ENCODE measurements at places on chromosomes 11 and 22.

DNA sequence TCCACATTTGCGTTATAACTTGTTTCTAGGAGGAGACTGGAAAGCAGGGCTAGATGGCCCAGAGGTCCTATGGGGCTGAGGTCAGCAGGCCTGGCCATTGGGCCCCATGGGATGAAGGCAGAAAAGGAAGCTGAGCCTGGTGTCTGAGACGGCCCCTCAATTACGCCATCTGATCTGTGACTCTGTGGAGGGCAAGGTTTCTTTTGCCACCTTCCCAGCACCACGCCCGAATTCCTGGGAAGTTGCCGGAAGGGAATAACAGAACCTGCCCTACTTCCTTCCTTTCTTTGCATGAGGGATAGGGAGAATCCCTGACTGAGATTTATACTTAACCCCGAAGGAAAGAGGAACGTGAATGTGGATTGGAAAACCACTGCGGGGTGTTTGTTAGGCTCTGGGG, 118.1 kb downstream of the MPPED1 start:
- DNase-seq = no peak

DNA sequence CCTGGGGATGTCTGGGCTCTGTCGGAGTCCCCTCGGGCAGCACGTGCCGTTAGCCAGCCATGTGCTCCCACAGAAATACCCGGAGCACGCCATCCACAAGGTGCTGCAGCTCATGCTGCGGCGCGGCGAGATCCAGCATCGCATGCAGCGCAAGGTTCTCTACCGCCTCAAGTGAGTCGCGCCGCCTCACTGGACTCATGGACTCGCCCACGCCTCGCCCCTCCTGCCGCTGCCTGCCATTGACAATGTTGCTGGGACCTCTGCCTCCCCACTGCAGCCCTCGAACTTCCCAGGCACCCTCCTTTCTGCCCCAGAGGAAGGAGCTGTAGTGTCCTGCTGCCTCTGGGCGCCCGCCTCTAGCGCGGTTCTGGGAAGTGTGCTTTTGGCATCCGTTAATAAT, 24.1 kb downstream of the MCM5 start:
- no peak for DNase-seq

DNA sequence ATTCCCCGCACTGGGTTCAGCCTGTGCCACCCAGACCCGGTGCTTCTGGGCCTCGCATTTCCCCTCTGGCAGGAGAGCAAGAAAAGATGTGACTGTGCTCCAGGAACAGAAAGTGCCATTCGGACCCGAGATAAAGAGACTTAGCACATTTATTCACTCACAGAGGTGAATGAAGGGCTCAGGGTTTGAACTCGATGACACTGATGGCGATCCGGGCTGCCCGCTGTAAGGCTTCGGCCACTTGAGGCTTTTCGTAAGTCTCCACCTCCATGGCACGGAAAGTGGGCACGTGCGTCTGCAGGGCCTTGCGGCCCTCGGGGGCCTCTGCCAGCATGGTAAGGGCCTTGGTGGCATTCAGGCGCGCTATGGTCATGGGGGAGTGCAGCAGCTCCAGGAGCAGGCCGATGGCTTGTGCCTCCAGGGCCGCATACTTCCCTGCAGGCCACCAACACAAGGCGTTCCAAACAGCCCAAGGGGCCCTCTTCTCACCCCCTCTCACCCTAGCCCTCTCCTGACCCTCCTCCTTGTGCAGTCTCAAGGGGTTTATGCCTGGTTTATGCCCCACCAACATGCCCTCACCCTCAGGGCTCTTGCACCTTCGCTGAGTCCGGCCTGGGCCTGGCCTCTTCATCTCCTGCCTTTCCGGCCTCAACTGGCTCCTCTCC, 10.9 kb upstream of the GNAZ start:
- no peak for DNase-seq

- peak; percentile 73 for DNase-seq
Observed at GRCh38 chr11:33542921-33543320, 157.7 kb downstream of the C11orf91 start.

DNA sequence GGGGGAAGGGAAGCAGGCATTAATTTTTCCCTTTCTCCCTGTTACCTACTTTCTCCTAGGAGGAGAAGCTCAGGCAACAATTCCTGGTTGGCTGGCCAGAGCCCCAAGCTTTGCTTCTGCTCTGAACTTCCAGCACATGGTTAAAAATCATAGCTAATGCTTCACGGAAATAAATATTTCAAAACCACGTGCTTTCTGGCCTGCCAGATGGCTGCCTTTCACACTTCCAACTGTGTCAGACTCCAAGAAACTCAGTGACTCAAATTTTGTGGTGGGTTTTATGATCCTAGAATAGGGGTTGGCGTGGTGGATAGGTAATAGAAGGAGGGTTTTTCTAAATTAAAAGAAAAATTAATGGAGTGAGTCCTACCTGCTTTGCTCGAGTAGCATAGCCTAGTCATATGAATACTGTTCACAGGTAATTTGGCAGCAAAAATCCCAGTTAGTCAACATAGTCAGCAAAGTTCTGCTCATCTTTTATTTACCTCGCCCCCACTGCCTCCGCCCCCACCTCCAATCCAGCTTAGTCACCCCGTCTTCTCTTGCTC, 58.6 kb downstream of the SC5D start:
- DNase-seq = no peak

DNA sequence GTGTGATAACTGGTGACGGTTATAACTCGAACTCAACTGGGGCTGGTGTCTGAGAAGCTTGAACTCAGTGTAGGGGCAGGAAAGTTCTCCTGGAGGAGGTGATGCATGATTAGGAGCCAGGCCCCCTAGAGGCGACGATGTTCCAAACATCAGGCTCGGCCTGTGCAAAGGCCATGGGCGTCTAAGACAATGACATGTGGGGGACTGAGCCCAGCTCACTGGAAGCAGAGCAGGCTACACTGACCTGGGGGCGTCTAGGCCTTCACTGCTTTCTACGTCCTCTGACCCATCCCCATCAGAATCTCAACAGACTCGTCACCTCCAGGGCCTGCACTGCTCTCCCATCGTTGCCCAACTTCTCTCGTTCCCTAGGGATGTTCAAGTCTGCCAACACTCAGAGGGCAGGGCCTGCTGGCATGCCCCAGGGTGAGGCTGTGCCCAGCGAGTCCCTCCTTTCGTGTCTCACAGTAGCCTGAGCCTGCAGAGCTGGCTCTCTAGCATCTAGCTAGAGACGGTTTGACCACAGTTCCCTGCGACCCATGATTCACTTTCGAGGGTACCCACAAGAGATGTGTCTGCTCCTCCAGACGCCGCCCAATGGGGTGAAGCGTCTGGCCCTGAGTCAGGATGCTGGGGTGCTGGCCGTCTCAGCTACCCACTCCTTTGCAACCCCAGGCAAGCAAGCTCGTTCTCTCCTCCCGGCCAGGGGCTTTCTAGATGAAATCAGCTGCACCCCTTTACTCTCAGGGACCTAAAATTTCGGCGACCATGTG, 1.1 kb upstream of the ATG16L2 start:
- DNase-seq = peak; percentile 75

GRCh38 chr11:968822-969221, 43.2 kb downstream of the AP2A2 start:
- DNase-seq = no peak

Measured in Calu3 (cell line).